ENCODE measurements at places on chromosomes 2 and 18.
A peak's percentile ranks its signal among the peaks of the same experiment; 100 is the strongest.

GRCh38 chr2:105883911-105884694 lies 139.4 kb downstream of the NCK2 start:
- DNase-seq = no peak

DNA sequence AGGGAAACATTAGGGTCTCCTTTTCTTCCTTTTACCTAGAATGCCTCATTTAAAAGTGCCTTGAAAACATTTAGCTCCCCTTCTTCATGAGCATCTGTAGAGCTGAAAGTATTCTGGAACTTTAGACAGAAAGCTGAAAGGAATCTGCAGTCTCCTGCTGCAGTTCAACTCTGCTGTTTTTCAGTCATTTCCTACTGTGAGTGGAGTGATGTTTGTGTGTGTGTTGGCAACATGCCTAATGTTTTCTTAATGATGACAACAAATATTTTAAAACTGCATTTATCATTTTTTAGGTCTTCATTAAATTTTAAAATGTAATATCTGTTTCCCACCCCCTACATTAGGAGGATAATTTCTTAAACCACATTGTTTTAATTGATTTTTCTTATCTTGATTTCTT lies 66.6 kb downstream of the TWSG1 start:
- DNase-seq = no peak

DNA sequence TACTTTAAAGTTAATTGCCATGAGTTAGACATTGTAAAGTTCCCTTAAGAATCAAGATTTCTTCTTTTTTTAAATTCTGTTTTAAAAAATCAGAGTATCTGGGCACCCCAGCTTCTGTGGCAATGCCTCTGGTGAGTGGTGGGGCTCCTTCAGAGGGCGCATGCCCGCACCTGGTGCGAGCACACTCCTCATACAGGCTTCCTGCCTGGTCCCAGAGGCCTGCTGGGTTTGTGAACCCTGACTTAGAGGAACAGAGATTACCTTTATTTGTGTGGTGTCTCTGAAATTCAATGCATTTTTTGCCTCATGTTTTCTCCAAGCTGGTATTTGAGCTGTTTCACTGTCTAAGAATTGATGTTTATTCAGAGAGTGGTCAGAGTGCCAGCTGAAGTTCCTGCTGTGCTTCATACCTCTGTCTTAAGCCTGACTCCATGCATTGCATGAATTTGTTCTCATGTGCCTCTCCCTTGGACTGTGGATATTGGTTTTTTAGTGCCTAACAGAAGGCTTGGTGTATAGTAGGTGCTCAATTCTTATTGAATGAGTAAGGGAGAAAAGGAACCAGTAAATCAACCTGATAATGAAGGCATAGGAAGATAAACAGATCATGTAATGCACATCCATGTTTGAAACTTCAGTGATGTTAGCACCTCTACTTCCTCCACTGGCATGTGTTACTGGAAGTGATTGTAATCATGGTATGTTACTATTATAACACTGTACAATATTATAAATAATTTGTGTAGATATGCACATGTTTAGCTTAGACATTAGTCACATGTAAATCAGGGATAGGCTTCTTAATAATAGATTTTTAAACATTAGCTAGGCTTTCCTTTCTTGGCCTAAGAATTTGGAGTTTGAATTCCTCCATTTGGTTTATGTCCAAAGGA lies 29.0 kb downstream of the PHLPP1 start:
- peak; percentile 5 for DNase-seq

GRCh38 chr18:35236571-35237363 lies 4.1 kb upstream of the ZNF397 start:
- no peak for DNase-seq
